Activated T-cell treated with anti-CD3 and anti-CD28 coated beads, Interleukin-2, amount 50 U/mL, for 72 hours (primary cell): ENCODE measurements at places on chromosomes 1 and 21. TPM values are rescaled to one million over a fixed set of nuclear protein-coding genes. Genes with fewer than 3 reads are reported as not detected.

The RNF220 gene
- 86.8 TPM for total RNA-seq

The NR1I3 gene
- total RNA-seq, result not detected

The OPTC gene
- total RNA-seq, result not detected

The OR2L8 gene
- not detected for total RNA-seq

The OVAAL gene
- total RNA-seq, result not detected

The NRAS gene
- 73.6 TPM for total RNA-seq

DNA sequence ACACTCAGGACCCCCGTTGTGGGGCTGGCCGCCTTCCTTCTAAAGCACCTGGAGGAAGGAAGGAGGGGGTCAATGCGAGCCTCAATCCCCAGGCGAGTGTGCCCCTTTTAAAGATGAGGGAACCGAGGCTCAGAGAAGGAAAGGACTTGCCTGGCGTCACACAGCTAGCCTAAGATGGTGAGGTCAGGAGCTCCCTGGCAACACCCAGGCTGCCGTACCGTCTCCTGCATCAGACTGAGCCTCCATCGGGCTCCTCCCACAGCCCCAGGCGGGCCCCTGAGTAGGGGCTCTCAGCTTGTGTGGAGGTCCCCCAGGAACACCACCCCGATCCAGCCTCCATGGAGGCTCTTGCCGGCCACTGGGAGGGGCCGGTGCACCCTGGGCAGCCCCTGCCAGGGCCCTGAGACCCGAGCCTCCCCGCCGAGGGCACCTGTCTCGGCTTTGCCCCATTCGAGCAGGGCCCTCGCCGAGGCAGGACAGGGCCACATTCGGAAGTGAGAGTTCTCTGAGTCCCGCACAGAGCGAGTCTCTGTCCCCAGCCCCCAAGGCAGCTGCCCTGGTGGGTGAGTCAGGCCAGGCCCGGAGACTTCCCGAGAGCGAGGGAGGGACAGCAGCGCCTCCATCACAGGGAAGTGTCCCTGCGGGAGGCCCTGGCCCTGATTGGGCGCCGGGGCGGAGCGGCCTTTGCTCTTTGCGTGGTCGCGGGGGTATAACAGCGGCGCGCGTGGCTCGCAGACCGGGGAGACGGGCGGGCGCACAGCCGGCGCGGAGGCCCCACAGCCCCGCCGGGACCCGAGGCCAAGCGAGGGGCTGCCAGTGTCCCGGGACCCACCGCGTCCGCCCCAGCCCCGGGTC lies at the start of gene AIRE:
TSS of gene AIRE (plus strand) at position 739 of the 855 bp plus-strand sequence. CDS start 131 bp downstream, outside the sequence.
- no peak for DNase-seq
- no peak within 1 kb of the TSS for H3K27ac ChIP-seq
- H3K4me3 ChIP-seq, result no peak within 1 kb of the TSS
- H3K27me3 ChIP-seq, result no peaks in the 10 kb centered on the region

- peaks cover 26% of the 10 kb centered on the region for H3K4me1 ChIP-seq
- no peak for DNase-seq
- H3K27ac ChIP-seq, result no peak overlapping the region
- H3K27me3 ChIP-seq, result no peaks in the 10 kb centered on the region
- peak overlapping the region; percentile 18 for H3K4me3 ChIP-seq
These were observed 3.1 kb downstream of the KCTD3 start for GRCh38 chr1:215569986-215570824.

- peaks cover 16% of the 10 kb centered on the region for H3K27me3 ChIP-seq
- H3K4me1 ChIP-seq, result peaks cover 4% of the 10 kb centered on the region
- no peak overlapping the region for H3K4me3 ChIP-seq
These were observed 4.2 kb upstream of the PADI2 start for GRCh38 chr1:17123196-17124045.

DNA sequence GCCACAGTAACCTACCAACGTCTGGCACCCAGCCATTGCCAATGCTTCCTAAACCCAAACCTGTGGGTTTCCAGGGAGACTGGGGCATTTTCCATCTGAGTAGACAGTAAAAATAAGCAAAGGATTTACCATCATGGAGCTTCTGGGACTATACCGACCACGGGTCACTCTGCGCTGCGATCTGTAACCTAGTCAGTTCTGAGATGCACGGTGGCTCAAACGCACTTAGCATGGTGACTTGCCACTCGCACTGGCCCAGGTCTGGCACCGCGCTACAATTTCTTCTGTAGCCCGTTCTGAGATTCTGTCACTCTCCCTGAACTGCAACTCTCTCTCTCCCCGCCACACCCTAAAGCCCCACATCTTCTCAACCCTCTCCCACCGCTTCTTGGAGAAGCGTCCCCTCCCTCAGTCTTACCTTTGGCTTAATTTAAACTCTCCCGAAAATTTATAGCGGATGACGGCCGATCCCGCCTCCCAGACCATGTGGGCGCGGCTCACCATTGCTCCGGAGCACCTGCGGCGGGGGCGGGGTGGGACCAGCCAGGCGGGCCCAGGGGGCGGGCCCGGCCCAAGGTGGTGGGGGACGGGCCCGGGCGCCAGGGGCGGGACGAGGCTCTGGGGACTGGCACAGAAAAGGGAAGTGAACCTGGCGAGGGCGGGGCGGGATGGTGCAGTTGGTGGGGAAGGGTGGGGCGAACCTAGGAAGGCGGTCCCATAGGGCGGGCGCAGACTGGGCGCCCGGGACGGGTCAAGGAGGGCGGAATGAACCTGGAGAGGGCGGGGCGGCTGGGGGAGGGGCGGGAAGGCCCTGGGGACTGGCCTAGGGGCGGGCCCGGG lies 493 bp upstream of the MAP3K21 start:
- peak; percentile 86 for DNase-seq
- peaks cover 15% of the 10 kb centered on the region for H3K4me1 ChIP-seq
- H3K27me3 ChIP-seq, result peaks cover 29% of the 10 kb centered on the region
- no peaks in the 10 kb centered on the region for H3K36me3 ChIP-seq

DNA sequence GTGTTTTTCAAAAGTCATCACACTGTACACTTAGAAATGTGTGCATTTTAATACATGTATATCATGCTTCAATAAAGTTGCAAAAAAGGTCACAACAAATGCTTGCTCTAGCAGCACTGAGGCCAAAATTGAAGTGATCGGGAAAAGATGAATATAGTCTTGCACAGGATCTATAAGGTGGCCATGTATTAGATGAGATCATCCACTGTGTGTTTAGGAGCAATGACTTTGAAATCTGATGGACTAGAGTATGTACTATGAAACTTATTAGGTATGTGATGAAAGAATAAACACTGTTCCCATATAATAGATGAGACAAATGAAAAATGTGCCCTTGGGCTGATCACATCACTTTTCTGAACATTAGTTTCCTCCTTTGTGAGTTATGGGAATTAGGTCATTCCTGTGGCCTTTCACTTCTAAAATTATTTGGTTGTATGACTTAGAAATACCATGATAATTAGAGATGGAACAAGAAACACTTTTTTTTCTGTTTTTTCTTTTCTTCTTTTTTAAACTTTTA lies 984.6 kb downstream of the ADGRL2 start:
- peaks cover 11% of the 10 kb centered on the region for H3K4me1 ChIP-seq
- DNase-seq, result no peak
- no peaks in the 10 kb centered on the region for H3K36me3 ChIP-seq

DNA sequence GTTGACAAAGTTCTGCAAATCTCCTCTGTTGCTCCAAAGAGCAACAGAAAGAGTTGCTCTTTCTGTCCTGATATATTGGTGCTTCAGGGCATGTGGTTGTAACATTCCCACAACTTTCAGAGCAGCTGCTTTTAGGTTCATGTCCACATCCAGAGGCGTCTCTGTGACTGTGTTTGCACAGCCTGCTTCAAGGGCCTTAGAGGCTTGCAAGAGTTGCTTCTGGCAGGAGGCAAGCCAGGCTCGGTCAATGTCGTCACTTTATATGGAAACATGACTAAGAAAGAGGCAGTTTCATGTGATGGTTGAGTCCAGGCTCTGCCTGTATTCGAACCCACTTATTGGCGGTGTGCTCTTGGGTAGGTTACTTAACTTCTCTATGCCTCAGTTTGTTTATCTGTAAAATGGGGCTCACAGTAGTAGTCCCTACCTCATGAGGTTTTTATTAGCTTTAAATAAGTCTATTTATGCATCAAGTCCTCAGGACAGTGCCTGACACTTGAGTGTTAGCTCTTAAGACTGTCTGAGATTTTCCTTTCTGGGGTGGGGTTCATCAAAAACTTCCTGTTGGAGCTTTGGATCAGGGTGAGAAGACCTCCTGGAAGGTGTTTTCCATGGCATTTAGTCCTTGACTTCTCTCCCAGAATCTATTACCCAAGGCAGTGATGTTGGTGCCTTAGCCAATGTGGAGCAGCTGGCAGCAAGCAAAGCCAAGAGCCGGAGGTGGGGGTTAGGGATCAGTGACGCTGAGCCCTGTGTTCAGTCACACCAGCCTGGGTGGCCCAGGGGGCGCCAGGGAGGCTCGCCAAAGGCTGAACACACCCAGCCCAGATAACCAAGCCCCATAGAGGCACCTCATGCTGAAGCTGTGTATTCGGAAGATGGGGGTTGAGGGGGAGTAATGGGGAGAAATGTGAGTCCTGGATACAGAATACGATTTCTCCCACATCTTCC lies 18.9 kb downstream of the LHX4 start:
- H3K27me3 ChIP-seq, result peaks cover 44% of the 10 kb centered on the region
- H3K27ac ChIP-seq, result no peak overlapping the region
- no peaks in the 10 kb centered on the region for H3K36me3 ChIP-seq
- H3K4me3 ChIP-seq, result no peak overlapping the region
- peaks cover 12% of the 10 kb centered on the region for H3K4me1 ChIP-seq

DNA sequence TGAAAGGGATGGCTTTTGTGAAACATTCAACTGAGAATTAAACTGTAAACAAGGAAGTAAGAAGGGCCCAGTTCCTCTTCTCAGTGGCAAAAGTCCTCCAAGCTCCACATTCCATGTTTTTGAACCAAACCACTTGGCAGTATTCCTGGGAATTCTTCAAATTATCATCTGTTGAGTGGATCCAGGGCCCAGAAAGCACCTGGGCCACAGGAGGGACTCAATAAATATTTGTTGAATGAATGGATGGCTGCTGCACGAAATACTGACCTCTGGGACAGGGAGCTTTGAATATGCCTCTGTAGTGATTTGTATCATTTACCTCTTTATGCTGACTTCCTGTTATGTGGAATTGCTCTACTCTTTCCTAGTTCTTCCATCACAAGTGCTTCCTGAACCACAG lies 4.7 kb downstream of the SLC35F3 start:
- peaks cover 2% of the 10 kb centered on the region for H3K4me1 ChIP-seq
- H3K27me3 ChIP-seq, result peaks cover 50% of the 10 kb centered on the region
- no peak overlapping the region for H3K4me3 ChIP-seq
- no peak for DNase-seq

GRCh38 chr1:228747301-228747935 lies 12.1 kb downstream of the RHOU start:
- no peak overlapping the region for H3K4me3 ChIP-seq
- H3K36me3 ChIP-seq, result no peaks in the 10 kb centered on the region
- peaks cover 12% of the 10 kb centered on the region for H3K27me3 ChIP-seq
- peaks cover 8% of the 10 kb centered on the region for H3K4me1 ChIP-seq
- no peak overlapping the region for H3K27ac ChIP-seq
- DNase-seq, result no peak

DNA sequence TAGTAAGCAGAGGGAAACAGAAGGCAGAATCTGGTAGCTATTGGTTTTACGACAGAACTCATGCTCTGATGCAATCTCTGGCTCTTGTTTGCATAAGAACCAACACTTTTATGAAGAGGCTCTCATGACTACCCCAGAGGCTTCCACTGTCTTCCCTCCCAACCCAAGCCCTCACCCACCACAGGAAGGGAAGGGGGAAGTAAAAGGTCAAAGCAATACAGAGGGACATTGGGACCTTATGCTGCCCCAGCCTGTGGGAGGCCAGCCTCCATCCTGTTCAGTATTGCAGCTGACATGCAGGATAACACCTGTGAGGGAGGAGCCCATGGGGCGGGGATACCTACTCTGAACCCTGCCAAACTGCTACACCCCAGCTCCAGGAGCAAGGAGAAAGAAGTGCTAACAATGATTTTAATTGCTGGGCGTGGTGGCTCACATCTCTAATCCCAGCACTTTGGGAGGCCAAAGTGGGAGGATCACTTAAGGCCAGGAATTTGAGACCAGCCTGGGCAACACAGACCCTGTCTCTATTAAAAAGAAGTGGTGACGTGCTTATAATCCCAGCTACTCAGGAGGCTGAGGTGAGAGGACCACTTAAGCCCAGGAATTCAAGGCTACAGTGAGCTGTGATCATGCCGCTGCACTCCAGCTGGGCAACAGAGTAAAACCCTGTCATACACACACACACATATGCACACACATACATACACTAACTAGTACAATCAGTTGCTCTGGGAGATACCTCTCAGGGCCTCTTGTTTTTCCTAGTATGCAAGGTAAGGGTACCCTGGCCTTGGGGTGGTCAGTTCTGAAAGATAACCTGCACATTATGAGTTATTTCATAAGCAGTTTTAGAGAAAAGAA lies 9.5 kb downstream of the MR1 start:
- H3K27me3 ChIP-seq, result no peaks in the 10 kb centered on the region
- peaks cover 22% of the 10 kb centered on the region for H3K36me3 ChIP-seq
- peak overlapping the region; percentile 65 for H3K4me3 ChIP-seq
- peak; percentile 15 for DNase-seq
- peaks cover 62% of the 10 kb centered on the region for H3K4me1 ChIP-seq

- H3K4me1 ChIP-seq, result peaks cover 85% of the 10 kb centered on the region
- peak; percentile 73 for DNase-seq
- H3K27ac ChIP-seq, result peak overlapping the region; percentile 91
- H3K27me3 ChIP-seq, result no peaks in the 10 kb centered on the region
These were observed 105.2 kb downstream of the MRPL39 start for GRCh38 chr21:25501996-25502665.

- no peak for DNase-seq
- H3K36me3 ChIP-seq, result no peaks in the 10 kb centered on the region
- H3K27me3 ChIP-seq, result peaks cover 30% of the 10 kb centered on the region
- no peaks in the 10 kb centered on the region for H3K4me1 ChIP-seq
- H3K27ac ChIP-seq, result no peak overlapping the region
These were observed 45.0 kb upstream of the KIRREL1 start for GRCh38 chr1:157948312-157949073.

DNA sequence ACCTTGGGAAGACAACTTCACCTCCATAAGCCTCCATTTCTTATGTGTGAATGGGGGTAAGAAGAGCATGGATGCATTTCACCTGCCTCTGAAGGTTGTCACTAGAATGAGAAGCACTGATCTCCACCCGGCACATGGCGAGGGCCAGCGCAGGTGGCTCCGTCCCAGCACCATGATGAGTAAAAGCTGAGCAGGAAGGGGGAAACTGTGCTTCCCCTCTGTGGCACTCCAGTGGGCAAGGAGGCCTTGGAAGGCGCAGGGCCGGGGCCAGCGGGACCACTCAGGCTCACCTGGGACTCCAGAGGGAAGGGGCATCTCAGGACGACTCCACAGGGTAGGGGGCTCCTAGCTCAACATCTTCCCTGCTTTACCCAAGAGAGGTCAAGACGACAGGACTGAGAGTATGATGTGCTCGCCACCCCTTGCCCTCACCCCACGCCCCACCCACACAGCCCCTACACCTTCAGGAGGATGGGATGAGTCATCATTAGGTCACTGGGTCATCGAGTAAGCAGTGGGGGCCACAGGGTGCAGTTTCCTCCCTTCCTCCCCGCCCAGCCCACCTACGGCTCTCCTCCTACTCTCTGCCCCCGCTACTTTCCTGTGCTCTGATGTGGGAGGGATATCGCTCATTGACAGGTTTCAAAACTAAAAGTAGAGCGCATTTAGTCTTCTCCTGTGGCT lies 112.1 kb downstream of the HIVEP3 start:
- H3K4me3 ChIP-seq, result peak overlapping the region; percentile 63
- H3K4me1 ChIP-seq, result peaks cover 91% of the 10 kb centered on the region
- peak overlapping the region; percentile 69 for H3K27ac ChIP-seq
- no peaks in the 10 kb centered on the region for H3K36me3 ChIP-seq
- DNase-seq, result peak; percentile 77
